ENCODE measurements at places on chromosomes 4 and X.

- DNase-seq: no peak
Observed at GRCh38 chrX:149629730-149630387, 1.7 kb downstream of the TMEM185A start.

- DNase-seq: no peak
Observed at GRCh38 chr4:30525662-30526315, 194.4 kb upstream of the PCDH7 start.

- DNase-seq: peak; percentile 47
Observed at GRCh38 chr4:48109413-48110263, 24.4 kb downstream of the TXK start.

- DNase-seq: no peak
Observed at GRCh38 chrX:150217609-150218008, 145.5 kb upstream of the MAMLD1 start.

DNA sequence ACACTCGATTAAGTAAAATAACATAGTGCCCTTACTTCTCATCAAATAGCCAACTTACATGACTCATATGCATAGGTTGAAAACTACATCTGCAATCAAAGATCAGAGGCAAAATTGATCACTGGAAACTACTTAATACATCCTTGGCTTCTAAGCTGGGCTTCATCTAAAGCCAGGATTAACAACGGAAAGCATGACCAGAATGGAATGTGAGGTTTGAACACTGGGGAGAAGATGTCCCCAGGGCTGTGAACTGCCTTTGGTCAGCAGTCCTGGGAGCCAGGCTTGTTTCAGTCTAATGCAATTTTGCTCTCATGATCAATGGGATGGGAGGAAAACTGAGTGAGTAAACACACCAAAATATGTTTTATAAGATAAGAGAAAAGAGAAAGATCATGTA, 192.5 kb upstream of the TTC29 start:
- no peak for DNase-seq

- DNase-seq: no peak
Observed at GRCh38 chrX:147781844-147782243, 129.9 kb upstream of the FMR1 start.

DNA sequence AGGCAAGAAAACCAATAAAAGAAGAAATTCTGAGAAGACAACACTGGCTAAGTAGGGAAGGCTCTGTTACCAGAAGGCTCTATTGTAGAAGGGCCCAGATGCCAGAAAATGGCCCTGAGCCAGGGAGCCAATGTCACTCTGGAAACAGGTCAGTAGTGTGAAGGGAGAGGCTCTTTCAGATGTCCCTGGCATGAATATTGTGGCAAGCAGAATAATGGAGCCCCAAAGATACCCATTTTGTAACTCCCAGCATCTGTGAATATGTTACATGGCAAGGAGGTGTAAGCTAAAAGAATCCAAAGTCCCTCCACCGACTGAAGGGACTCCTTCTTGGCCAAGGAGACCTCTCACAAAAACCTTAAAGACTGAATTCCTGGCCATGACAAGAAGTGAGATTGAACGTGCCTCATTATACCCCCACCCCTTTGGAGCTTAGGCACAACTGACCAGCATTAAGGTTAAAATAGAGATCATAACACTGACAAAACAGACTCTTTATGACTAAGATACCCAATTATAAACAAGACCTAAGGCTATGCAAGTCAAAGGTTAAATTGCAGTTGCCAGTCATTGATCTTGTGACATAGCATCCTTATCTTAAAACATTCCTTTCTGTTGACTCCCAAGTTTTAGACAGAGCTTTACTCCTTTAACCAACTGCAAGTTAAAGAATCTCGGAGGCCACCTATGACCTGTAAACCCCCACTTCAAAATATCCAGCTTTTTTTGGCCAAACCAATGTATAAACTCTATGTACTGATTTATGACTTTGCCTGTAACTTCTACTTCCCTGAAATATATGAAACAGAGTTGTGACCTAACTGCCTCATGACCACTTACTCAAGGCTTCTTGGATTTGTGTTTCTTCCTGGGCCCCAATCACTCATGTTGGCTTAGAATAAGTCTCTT, 42.2 kb upstream of the SMIM10 start:
- DNase-seq: no peak

- DNase-seq: no peak
Observed at GRCh38 chr4:2006367-2006766, 2.4 kb downstream of the NELFA start.

DNA sequence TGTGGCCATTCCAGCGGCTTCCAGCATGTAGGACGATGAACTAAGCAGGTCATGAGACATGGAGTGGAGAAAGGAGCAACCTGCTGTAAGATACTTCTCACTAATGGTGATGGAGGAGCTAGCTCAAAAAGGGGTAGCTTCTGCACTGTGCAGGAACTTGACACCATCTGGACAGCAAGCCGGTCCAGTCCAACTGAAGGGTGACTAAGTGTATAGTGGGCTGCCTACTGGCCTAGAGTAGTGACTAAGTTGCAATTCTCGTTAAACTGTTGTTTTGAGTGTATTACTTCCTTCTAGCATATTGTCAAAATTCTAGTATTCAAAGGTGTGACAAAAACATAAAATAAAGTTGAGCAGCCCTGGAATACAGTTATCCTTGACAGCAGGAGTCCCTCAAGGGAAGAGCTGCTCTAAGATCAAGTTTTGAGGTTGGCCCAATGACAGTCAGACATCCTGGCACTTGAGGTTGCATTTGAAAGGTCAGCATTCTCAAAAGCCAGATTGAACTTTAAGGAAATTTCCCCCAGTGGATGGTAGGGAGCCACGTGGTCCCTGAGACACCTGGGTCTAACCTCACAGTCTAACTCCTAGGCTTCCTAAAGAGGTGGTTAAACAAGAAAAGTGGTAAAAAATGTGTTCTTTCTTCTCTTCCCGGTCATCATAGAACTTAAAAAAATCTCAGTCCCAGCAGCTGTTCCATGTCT, 8.0 kb downstream of the CETN2 start:
- no peak for DNase-seq

DNA sequence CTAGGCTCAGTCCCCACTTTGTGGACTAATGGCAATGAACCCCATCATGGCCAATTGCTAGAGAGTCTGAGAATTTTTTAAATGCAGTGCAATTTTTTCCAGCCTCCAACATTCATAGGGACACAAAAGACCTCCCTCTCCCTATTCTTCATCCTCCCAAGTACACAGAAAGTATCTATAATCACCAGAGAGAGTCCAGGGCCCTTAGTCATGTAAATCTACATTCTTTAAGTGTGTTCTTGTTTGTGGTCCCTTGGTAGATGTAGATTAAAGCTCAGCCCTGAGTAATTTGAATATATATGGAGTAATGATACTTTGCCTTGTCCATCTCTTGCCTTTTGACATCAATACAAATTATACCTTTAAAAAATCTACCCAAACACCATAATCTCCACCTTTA, 51.3 kb upstream of the ATXN3L start:
- no peak for DNase-seq

- no peak for DNase-seq
Observed at GRCh38 chrX:100625985-100626491, 10.6 kb downstream of the TSPAN6 start.

GRCh38 chrX:41384051-41384705, 50.2 kb downstream of the DDX3X start:
- DNase-seq: peak; percentile 10

DNA sequence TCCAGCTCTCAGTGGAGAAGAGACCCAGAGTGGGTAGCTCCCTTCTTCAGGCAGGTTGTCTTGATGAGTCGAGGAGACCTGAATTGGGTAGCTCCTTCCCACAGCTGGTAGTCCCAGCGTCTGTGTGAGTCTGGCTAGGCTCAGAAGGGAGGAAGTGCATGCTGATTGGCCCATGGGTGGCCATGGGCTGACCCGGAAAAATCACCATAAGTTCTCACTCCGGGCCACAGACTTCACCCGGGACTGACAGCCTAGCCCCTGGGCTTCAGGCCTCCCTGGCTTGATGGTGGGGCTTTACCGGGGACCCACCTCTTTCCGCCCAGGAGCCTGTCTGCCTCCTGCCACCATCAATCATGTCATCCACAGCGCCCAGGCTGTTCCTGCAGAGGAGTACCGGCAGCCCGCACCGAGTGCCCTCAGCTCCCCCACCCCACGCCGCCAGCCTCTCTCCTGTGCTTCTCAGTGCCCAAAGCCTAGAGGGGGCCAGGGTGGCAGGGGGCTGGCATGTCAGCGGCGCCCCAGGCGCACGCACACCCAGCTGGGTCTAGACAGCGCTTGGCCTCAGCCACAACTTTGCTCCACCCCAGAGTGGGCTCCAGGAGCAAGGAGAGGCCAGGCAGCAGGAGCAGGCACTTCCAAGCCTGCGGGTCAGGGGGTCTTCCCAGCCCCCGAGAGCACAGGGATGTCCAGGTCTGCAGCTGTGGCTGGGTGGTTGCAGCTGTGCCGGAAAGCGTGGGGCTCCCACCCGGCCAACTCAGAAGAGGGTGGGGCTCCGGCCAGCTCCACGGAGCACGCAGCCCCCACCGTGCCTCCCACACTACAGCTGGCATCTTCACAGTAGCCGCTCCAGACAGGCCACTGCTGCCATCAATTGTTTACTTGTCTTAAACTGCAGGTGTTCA, 16.1 kb upstream of the SAT1 start:
- DNase-seq: peak; percentile 56

DNA sequence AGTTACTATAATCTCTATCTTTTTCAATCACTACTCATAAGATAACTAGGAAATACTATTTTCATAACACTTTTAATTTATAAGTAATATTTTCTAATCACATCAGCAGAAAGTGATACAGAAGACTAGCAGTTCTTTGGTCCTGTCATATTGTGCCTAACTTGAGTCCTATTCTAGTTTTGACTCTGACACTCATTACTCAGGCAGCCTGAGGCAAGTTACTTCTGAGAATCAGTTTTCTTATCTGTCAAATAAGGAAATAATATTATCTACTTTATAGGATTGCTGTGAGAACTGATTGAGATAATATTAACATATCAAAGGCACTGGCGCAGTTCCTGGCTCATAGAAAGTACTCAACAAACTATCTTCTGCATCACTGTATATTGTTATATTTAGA, 17.8 kb downstream of the PITX2 start:
- no peak for DNase-seq

DNA sequence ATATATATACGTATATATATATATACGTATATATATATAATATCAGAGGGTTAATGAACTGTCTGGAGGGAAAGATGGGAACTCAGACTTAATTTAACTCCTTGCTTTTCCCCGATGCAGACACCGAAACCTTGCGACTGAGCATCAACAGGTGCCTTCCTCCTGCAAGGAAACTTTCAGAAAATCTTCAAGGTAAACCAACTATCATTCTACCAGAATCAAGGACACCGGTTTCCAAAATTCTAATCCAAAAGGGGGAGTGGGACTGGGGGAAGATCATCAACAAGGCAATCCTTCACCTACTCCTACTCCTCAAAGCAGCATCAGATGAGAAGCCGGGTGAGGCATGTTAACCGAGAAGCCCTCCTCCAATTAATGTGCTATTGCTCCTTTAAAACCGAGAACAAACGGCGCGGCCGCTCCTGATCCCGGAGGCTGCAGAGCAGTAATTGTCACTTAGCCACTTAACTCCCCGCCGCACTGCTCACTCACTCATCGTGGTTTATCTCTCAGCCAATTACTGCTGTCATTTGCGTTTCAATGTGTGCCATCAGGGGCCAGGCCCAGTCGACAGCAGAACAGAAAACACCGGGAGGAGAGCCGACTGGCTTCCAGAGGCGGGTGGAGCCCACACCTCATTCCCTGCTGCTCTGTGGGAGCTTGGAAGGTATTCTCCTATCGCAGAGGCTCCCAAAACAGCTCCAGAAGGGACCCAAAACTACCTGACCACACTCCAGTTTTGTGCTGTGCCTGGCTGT, 61.7 kb downstream of the MAML3 start:
- no peak for DNase-seq

DNA sequence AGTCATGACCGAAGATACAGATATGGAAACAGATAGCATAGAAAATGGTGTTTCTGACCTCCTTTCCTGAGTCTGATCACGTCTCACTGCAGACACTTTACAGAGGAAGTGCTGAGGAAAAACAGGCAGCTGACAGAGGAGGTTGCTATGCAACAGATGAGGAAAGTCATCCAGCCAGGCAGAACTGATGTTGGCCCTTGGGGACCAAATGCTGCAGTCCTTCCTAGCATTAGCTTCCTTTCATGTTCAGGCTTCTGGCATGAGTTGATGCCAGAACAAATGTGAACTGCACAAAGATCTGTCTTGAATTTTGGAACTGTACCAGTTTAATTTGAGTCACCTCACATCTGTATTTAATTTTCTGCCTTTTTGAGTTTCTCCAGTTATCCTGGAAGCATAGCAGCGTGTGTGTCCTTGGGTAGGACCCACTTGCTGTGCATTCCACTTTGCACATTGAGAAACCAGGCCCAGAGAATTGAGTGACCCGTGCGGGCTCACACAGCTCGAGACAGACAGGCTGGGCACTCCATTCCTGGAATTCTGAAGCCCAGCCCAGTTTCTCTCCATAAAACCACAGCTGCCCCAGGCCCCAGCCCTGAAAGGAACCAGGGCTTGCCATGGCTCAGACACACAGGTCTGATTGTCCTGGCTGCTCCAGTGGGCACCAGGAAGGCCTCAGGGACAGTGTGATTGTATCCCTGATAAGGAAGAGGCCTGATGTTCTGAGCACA, 1.4 kb upstream of the MAGED1 start:
- DNase-seq: no peak

GRCh38 chrX:97482666-97483300, 599.1 kb downstream of the RPA4 start:
- no peak for DNase-seq

- DNase-seq: no peak
Observed at GRCh38 chr4:158314756-158315487, 104.6 kb downstream of the TMEM144 start.

DNA sequence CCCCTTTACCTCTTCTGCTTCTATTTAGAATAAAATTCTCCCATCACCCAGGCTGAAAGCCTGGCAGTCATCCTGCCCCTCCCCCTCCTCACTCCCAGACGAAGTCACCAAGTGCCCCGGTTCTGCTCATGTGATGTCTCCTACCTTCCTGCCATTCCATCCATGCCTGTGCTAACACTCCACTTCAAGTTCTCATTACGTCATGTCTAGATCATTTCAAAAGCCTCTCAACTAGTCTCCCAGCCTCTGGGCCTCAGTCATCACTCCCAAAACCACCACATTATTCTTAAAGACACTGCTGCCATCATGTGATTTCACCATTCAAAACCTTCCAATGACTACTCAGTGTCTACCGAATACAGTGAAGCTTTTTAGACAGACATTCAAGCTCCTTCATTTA, 17.2 kb upstream of the HOPX start:
- no peak for DNase-seq

DNA sequence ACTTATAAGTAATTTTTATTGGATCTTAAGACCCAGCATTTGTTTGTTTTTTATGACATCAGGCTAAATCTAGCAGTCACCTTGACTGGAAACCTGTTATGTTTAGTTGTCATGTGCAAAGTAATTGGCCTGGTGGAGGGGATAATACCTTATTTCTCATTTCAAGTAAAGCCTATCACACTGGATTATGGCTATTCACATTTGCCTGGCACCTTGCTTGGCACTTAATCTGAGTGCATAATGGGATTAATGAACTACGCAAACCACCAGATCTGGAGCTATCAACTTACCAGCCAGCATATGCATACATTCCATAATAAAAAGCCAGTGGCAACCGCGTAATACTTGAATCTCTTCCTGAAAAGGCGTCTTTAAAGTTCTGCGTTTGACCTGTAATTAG, 23.2 kb downstream of the SLC7A11 start:
- DNase-seq: no peak

GRCh38 chr4:48173056-48173991, 39.3 kb upstream of the TXK start:
- no peak for DNase-seq
